ENCODE measurements at places on chromosomes 6 and 20.
A peak's percentile ranks its signal among the peaks of the same experiment; 100 is the strongest.

DNA sequence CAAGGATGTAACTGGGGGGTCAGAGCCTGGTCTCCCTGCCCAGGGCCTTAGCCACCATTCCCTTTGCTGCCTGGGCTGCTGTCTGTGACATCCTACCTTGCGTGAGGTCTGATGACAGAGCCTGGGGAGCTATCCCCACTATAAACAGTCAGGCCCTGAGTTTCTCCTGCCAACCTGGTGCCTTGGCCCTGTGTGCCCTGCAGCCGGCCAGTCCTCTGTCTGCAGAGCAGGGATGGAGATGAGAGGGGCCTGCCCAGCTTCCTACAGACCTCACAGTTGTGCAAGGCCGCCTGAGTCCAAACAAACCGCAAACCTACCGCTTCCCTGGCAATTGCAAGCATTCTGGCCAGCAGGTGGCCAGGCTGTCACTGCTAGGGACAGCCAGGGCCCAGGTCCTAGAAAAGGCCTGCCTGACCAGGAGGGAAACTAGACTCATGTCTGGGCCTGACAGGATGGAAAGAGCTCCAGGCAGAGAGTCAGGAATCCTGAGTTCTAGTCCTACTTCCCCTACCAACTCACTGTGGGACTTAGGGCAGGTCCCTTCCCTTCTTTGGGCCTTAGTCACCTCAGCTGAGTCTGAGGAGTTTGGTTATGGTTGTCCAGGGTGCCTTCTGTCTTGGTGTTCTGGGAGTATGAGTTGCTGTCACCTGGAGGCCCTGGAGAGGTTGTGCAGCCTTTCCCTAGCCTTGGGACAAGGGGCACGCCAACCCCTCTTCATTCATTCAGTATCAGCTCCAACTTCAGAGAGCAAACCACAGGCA, 86.2 kb downstream of the VEGFA start:
- DNase-seq = no peak

DNA sequence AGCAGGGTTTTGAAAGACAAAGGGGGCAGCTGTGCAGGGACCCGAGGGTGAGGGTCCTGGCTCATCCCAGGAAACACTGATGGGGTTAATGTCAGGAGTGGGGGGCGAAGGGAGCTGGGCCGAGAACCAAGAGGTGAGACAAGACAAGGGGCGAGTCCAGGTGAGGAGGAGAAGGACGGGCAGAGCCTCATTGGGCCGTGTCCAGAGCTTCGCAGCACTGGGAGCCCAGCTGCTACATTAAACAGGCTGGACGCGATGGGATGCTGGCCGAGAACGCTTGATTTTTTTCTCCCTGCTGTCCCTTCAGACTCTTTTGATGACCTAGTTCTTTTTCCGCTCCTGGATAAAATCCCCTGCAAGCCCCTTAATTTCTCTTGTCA, 172.8 kb upstream of the SNX9 start:
- DNase-seq = no peak

GRCh38 chr6:34810936-34811632, 19.2 kb downstream of the BLTP3A start:
- no peak for DNase-seq

GRCh38 chr20:58657262-58657661, 6.2 kb downstream of the STX16 start:
- no peak for DNase-seq

DNA sequence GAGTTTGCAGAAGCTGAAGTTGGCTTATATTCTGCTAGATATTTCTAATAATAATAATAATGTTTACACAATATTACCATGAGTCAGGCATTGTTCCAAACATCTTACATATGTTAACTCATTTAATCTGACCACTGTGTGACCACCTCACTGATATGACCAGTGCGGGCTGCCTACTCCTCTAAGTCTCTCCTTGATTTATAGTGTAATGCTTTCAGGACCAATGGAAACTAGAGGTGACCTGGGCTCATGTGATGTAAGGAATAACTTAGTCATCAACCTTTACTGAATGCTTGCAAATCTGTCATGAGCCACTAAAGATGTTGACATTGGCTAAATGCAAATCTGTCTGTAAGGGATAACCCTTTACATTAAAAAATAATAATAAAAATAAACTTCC, 51.1 kb upstream of the GPR6 start:
- no peak for DNase-seq

- no peak for DNase-seq
These were observed 77.1 kb upstream of the CDYL start for GRCh38 chr6:4698901-4699659.

DNA sequence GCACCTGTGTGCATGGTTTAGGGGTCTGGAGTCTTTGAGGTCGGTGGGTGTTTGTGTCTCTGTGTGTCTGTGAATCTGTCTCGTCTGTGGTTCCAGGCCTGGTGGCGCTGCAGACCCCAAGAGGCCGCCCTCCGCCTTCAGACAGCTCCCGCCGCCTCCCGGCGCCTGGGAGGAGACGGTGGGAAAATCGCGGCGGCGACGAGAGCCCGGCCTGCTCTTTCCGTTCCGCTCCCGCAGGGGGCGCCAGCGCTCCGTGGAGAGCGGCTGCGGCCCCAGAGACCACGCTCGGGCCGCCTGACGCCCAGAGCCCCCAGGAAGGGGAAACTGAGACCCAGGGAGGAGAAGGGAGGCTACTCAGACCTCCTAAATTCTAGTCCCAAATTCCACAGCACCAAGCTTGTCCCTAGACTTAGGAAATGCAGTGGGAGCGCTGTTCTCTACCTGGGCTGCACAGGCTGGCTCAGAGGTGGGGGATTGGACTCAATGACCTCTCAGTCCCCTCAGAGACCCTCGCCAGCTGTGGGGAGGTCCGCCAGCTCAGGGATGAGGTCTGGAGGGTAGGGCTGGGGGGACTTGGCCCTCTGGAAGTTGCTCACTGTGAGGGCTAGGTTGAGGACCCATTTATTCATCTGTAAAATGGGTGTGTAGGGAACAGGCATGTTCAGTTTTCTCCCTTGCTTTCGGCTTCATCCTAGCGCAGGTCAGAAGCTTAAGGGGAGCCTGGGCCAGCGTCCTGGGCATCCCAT, 36.9 kb upstream of the BLCAP start:
- DNase-seq = no peak

- no peak for DNase-seq
These were observed 49.7 kb upstream of the GCLC start for GRCh38 chr6:53594596-53594995.

DNA sequence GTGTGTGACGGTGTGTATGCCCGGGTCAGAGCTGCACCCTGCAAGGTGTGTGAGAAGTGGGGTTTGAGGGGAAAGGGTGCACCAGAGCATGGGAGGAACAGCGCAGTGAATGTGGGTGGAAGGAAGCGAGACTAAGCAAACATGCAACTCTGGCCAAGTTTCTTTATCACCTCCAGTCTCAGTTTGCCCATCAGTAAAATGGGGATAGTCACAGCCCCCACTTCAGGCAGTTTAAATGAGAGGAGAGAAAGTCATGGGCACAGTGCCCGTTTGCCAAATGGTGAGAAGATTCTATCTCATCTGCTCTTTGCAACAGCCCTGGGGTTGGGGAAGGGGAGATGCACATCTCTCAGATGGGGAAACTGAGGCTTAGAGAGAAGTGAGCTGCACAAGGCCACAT, 12.8 kb upstream of the VSTM2L start:
- no peak for DNase-seq

DNA sequence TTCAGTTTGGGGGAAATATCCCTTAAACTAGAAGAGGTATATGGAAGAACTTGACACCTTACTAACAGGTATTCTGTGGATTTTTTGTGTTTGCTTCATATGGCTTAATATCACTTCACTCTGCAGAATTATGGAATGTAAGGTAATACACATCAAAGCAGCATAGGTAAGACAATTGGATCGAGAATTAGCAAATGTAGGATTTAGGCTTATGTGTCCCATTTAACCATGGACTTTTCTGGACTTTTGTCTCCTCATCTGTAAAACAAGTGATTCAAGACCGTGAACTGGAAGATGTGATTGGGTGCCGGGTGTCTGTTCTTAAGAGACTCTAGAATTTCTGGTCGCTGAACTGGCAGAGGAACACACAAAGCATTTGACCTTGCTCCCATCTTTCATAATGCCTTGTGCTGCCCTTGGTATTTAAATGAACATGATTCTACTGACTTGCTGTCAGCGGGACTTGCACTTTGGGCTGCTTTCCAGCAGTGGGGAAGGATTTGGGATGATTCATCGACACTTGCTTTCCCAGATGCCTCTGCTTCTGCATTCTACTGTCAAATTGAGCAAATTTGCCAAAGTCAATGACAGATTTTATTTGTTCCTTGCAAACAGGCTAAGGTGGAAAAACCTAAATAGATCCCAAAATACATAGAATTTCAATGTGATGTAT, 199.8 kb downstream of the PLCB1 start:
- DNase-seq = no peak

- no peak for DNase-seq
These were observed 436.0 kb downstream of the HACE1 start for GRCh38 chr6:104423691-104424090.

DNA sequence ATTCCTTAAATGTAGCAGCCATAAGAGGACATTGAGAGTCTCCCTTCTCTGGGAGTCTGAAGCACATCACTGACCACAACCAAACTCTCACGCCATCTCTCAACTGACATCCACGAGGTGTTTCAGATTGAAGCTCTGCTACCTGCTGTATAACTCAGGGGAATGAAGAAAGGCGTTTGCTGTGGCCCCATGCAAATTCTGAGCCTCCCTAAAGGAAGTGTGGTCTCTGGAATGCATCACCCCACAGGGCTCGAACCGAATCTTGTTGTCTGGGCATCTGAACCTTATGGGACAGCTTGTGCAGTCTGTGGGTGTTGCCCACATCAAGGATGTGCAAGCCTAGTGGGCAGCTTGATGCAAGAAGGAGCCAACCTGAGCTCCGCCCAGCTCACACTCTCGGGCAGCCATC, 10.9 kb downstream of the PMEPA1 start:
- DNase-seq = no peak

- DNase-seq = peak; percentile 85
These were observed at the start of gene ZBTB24 for GRCh38 chr6:109482905-109483734. ZBTB24 (minus strand) TSS chr6:109483219; CDS start chr6:109482026, 1,193 bp downstream.

DNA sequence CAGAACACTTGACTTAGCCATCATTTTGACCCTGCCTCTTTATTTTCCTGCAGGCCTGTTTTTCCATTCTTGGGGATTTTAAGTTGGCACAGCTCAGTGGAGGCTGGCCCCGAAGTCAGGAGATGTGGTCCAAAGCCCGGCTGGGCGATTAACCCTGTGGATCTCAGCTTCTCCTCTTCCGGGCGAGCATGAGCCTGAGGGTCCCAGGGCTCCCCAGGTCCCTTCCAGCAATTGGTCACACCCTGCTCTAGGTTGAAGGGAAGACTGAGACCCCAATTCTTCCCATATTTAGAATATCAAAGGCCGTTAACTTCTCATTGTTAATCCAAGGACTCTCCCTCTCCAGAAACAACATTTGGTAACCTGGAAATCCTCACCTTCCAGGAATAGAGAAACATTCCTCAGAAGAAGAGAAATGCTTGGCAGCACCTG, 2.3 kb downstream of the THBS2 start:
- DNase-seq = no peak

- peak; percentile 24 for DNase-seq
These were observed 5.1 kb downstream of the KCNS1 start for GRCh38 chr20:45095805-45096238.

- no peak for DNase-seq
These were observed 441.1 kb upstream of the ARID1B start for GRCh38 chr6:156336089-156336488.

DNA sequence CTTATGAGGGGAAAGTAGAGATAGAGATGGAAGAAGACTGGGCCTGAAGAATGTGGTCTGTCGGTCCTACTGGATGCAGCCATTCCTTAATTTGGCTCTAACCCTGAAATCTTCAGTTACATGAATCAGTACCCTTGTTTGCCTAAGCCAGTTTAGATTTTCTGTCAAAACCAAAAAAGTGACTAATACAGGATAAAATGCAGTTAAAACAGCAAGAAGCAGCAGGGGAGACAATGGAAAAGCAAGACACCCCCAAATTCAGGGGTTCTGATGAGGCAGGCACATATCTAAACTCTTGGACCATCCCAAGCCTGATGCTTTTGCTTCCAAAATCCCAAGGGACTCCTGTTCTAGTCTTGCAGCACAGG, 17.4 kb upstream of the UBE2V1 start:
- no peak for DNase-seq

GRCh38 chr20:17698384-17698783, 1.4 kb upstream of the BANF2 start:
- no peak for DNase-seq

DNA sequence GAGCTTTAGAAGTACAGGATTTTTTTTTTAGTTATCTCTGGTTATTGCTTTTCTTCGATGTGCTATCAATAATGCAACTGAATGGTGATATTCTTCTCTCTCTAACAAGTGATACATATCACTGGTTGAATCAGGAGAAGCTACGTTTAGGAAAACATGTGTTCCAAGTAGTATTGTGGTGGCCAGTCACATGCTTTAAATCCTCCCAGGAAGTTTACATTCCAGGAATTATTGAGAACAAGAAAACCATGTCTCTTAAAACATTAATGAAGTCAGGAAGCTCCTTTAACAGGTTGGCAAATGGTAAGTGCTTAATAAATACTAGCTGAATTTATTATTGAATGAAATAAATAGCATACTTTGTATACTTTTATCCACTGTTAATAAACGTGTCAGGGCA, 371.1 kb downstream of the BCKDHB start:
- no peak for DNase-seq

GRCh38 chr20:5667705-5668528, 82.3 kb upstream of the SHLD1 start:
- no peak for DNase-seq

GRCh38 chr20:1757072-1757471, 99.5 kb upstream of the SIRPG start:
- no peak for DNase-seq

GRCh38 chr6:45455408-45455807, 77.7 kb upstream of the SUPT3H start:
- DNase-seq = no peak

DNA sequence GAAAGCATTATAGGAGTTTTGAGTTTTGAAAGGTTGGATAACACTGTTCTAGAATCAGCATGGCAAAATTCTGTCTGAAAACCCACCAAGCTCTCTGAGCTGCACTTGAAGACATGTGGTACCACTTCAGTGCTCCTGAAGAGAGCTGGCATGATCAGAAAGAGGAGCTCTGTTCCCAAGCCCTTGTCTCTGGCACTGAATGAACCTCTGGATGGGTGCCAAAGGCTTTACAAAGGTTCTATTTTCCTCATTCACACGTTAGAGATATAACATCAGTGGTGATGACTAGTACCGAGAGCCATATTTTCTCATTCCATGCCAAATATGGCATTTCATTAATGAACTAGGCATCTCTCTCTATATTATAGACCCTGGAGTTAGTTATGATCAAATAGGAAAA, 301.8 kb upstream of the ID4 start:
- no peak for DNase-seq

GRCh38 chr20:839626-840025, 6.1 kb downstream of the FAM110A start:
- DNase-seq = no peak

GRCh38 chr6:89471287-89471867, 38.4 kb downstream of the ANKRD6 start:
- no peak for DNase-seq

- DNase-seq = no peak
These were observed 114.7 kb upstream of the PHACTR1 start for GRCh38 chr6:12601881-12602280.

GRCh38 chr20:34322267-34323105, 19.3 kb upstream of the AHCY start:
- DNase-seq = no peak

- no peak for DNase-seq
These were observed 3.4 kb downstream of the GMNN start for GRCh38 chr6:24778121-24778520.
